Endothelial cell (in vitro differentiated cells): ENCODE measurements at places on chromosomes 4 and X. TPM values are rescaled to one million over a fixed set of nuclear protein-coding genes. Genes with fewer than 3 reads are reported as not detected.

DNA sequence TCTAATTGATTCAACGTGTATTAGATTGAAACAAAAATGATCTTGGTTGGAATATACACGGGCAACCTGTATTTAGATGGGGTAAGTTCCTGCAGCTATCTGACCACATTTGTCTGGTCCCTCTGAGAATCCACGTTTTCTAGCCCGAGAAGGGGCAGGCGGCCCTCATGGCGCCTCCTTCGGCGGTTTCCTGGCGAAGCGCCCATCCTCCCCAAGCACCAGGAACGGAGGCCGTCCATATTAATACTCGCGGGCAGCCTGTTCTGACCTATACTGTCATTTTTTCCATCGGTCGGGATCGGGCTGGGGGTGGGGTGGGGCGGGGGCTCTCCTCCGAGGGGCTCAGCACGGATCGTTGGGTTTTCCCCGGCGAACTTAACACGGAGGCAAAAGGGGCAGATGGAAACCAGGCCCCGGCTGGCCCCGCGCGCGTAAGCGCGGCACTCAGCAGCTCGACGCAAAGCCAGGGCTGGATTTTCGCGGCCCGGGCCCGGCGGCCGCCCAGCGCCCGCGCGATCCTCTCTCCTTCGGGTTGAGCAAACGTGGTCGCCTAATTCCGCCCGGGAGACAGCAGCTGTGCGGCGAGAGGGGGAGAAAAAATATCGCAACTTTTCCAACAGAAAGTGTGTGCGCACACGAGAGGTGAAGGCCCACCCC is 77.2 kb upstream of the BCOR start:
- peak; percentile 61 for DNase-seq

GRCh38 chr4:119861731-119862130 is 204.9 kb downstream of the MAD2L1 start:
- no peak for DNase-seq

- no peak for DNase-seq
Observed at GRCh38 chrX:49792376-49792775, 36.7 kb upstream of the PAGE4 start.

DNA sequence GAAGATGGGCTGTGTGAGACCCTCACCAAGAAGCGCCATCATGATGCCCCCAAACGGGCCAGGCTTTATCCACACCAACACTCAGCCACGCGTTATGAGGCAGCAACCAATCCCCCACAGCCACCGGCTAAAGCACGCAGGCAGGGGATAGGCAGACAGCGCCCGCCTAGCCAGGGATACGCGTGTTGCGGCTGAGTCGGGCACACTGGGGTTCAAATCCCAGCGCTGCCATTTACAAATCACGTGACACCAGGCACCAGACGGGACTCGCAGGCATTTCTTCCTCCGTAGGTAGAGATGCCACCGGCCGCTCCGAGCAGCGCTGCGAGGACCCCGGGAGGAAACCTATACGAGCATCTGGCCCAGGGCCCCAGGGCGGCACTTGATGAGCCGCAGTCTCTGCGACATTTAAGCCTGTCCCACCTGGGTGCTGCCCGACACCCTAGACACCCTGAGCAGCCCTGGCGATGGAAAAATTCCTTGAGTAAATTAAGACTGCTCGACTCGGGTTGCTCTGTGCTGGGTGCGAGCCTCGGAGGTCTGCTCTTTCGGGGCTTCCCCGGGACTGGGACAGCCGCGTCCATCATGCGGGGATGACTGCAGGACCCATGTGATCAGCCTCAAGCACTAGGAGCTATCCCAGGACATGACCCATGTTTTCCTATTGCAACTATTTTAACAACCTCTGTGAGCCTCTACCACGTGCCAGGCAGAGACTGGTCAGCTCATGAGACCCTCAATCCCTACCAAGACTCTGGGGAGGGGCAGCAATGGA is 6.3 kb downstream of the ABLIM2 start:
- DNase-seq = no peak

GRCh38 chr4:126812076-126812475 is 820.7 kb upstream of the INTU start:
- DNase-seq = no peak

Gene SCML1
- total RNA-seq = 29.7 TPM

- DNase-seq = no peak
Observed at GRCh38 chr4:1265351-1265750, 16.4 kb upstream of the CTBP1 start.

- no peak for DNase-seq
Observed at GRCh38 chrX:117092641-117093040, 629.9 kb upstream of the CT83 start.

DNA sequence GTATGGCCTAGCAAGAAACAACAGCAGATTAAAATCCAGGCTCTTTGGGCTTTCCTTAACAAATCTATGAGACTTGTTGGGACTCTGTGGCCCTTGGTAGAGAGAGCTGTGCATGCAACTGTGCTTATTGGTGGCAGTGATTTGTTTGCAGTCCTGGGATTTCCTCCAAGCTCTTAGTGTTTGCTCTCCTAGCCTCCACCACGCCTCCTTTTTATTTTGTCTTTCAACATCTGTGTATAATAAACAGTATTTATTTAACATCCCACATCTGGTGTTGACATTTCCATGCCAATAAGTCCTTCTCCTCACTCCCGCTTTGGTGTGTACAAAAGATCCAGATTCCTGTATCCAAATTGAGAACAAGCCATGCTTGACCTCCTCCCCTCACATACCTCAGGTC is 3.1 kb downstream of the TNMD start:
- DNase-seq = no peak

DNA sequence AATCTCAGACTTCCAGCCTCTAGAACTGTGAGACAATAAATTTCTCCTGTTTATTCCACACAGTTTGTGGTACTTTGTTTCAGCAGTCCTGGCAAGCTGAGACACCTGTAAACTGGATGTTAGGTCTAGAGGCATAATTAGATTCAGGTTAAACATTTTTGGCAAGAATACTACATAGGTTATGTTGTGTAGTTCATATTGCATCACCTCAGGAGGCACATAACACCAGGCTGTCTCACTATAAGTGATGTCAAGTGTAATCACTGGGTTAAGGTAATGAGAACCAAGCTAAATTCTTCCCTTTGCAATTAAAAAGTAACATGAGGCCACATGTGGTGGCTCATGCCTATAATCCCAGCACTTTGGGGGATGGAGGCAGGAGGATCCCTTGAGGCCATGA is 214.2 kb downstream of the ZNF674 start:
- DNase-seq = no peak

DNA sequence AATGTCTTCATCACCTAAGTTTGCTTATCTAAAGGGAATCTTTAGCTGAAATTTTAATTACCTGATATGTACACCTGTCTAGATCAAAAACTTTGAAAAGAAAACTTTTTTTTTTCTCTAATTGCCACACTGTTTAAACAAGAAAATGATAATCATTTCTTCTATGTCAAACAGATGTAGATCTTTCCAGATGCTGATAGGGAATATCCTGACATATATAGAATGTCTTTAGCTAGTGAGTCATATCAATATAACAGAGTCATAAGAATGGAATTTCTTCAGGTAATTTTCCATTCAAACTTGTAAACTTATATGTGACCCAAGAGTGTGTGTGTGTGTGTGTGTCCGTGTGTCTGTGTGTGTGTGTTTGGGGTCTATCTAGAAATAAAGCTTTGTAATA is 271.9 kb downstream of the GPM6A start:
- no peak for DNase-seq

- no peak for DNase-seq
Observed at GRCh38 chr4:113958766-113959538, 20.5 kb downstream of the ARSJ start.

Gene PIR
- total RNA-seq = 47.3 TPM

Gene SERTM2
- total RNA-seq = 0.92 TPM

GRCh38 chr4:113311047-113311446 is 261.6 kb downstream of the ANK2 start:
- DNase-seq = no peak

GRCh38 chr4:123480706-123481418 is 84.3 kb downstream of the SPRY1 start:
- no peak for DNase-seq

DNA sequence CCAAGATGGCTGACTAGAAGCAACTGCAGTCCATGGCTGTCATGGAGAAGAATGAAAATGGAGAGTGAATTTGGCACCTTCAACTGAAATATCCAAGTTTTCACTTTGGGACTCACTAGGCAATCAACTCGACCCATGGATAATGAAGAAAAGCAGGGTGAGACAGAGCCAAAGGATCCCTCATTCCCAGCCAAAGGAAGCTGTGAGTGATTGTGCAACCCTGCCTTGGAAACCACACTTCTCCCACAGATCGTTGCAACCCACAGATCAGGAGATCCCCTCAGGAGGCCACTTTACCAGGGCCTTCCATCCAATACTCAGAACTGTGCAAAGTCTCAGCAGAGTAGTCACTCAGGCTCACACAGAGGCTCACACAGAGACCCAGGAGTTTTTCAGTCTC is 4.5 kb downstream of the CFAP299 start:
- DNase-seq = no peak

Gene GAGE12H
- total RNA-seq = not detected

DNA sequence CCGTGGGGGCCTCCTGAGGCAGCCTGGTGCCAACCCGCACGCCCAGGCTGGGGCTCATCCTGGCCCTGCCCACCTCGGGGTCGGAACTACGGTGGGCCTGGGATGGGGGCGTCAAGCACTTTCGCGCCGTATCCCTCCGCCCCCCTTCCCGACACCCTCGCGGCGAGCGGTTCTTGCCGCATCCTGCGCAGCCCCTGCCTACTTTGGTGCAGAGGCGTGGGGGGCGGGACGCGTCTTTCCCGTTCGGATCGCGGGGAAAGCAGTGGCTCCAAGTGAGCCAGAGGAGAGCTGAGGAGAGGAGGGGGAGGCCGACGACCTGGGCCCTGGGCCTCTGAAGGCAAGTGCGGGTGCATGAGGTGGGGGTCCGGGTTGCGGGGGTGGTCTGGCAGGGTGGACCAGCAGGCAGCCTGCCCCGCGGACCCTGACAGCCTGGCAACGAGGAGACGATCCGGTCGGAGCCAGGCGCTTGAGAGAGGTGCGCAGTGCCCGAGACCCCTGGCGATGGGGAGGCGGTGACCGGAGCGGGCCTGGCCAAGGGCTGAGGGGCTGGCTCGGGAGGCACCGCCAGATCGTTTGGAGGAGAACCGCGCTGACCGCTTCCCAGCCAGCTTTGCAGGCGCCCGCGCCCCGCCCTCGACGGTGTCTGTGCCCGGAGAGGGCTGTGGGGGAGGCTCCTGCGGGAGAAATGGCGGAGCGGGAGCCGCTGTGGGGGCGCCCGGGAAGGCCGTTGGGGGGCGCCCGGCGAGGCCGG is at the start of gene GPRASP2:
GPRASP2 (plus strand) TSS at position 233 of the 751 bp plus-strand sequence. CDS start 2,422 bp downstream, outside the sequence.
- peak; percentile 36 for DNase-seq

GRCh38 chr4:146098397-146098796 is 77.1 kb upstream of the LSM6 start:
- DNase-seq = no peak

Gene FGF5
- not detected for total RNA-seq

Gene CCDC160
- 2.2 TPM for total RNA-seq

GRCh38 chrX:25079020-25079419 is 63.3 kb upstream of the ARX start:
- DNase-seq = no peak

Gene ANXA3
- total RNA-seq = 30.4 TPM

- DNase-seq = no peak
Observed at GRCh38 chrX:20060961-20061748, 55.6 kb downstream of the MAP7D2 start.

- no peak for DNase-seq
Observed at GRCh38 chr4:79255793-79256192, 70.1 kb downstream of the NAA11 start.

- peak; percentile 2 for DNase-seq
Observed at GRCh38 chrX:81377329-81377728, 175.4 kb downstream of the SH3BGRL start.

- DNase-seq = no peak
Observed at GRCh38 chrX:10726647-10727046, 106.3 kb upstream of the MID1 start.

DNA sequence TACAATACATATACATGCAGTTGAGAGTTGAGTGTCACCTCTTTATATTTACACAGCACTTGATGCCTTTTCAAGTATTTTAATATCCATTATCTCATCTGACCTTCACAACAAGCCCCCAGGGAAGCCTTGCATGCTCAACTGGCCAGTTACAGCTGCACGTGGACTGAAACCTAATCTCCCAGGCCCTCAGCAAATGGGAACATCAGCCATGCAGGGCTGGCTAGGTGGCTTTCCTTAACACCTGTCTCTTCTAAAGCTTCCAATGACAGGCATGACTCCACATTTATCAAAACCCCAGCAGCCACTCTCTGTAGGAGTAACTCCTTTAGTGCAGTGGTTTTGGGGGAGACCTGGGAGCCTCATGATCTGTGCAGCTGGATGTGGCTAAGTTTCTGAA is 56.4 kb downstream of the PHKA2 start:
- DNase-seq = no peak

- DNase-seq = no peak
Observed at GRCh38 chr4:42133006-42133405, 19.4 kb downstream of the BEND4 start.

GRCh38 chr4:22695917-22696316 is 3.2 kb downstream of the GBA3 start:
- DNase-seq = no peak

- no peak for DNase-seq
Observed at GRCh38 chr4:110084154-110084553, 114.3 kb downstream of the ELOVL6 start.

Gene WDR17
- total RNA-seq = 0.64 TPM
